ENCODE measurements at places on chromosomes 2 and 18.

DNA sequence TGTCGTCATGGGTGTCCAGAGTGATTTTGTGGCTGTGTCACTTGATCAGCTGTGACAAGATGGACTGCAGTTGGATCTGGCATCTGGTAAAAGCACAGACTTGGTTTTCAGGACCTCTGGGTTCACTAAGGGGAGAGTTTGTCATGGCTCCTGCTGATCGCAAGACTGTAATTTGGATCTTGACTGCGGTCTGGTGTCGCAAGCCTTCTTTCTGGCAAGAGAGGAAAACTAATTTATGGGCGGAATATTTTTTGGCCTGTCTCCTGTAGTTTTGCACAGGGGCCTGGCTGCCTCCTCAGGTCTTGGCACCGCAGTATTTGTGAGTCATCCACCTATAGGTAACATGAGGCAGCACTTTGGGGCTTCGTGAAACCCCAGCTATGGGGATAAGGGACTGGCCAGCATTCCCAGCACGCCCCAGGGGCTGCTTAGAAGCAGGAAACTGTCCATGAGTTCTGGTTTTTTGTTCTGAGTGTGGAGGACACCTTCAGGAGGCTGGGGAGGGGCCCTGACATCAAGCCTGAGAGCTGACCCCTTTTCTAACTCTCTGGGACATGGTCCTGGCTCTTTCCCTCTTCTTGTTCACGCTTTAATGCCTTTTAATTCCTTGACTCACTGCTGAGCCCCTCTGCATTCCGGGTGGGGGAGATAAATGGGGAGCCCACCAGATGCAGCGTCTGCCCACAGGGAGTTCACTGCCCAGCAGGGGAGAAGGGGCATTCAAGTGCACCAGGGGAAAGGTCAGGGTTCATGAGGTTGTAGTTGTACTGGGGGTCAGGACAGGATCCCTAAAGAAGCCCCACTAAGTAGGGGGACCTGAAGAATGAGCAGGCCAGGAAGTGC is 12.2 kb downstream of the SH3BP4 start:
- no peak for DNase-seq

- DNase-seq = no peak
Observed at GRCh38 chr2:215218587-215219577, 80.5 kb upstream of the ABCA12 start.

DNA sequence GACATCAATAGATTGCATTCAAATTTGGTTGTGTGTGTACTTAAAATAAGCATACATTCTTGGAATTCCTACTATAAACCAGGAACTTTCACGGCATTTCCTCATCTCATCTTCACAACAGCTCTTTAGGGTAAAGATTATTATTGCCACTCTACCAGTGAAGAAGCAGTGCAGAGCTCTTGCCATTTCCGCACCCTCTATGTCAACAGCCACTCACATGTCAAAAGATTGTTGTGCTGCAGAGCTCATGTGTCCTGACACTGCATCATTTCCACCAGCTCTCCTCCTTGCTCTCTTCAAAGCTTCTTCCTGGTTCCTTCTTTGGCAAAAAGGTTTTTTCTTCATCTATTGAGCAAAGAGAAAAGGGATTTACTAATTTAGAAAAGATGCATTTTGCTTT is 26.5 kb upstream of the L3MBTL4 start:
- no peak for DNase-seq

- no peak for DNase-seq
Observed at GRCh38 chr18:47334966-47335365, 83.5 kb upstream of the SKOR2 start.

- no peak for DNase-seq
Observed at GRCh38 chr2:183060571-183061231, 17.8 kb upstream of the DUSP19 start.

- DNase-seq = peak; percentile 79
Observed at GRCh38 chr2:70553584-70554337, at the start of gene TGFA. TGFA (minus strand) TSS chr2:70553826; CDS start chr2:70553767, 59 bp downstream.

- DNase-seq = no peak
Observed at GRCh38 chr18:40930211-40930882, 1024.7 kb upstream of the PIK3C3 start.

- DNase-seq = no peak
Observed at GRCh38 chr2:74835831-74836674, 2.1 kb downstream of the HK2 start.

DNA sequence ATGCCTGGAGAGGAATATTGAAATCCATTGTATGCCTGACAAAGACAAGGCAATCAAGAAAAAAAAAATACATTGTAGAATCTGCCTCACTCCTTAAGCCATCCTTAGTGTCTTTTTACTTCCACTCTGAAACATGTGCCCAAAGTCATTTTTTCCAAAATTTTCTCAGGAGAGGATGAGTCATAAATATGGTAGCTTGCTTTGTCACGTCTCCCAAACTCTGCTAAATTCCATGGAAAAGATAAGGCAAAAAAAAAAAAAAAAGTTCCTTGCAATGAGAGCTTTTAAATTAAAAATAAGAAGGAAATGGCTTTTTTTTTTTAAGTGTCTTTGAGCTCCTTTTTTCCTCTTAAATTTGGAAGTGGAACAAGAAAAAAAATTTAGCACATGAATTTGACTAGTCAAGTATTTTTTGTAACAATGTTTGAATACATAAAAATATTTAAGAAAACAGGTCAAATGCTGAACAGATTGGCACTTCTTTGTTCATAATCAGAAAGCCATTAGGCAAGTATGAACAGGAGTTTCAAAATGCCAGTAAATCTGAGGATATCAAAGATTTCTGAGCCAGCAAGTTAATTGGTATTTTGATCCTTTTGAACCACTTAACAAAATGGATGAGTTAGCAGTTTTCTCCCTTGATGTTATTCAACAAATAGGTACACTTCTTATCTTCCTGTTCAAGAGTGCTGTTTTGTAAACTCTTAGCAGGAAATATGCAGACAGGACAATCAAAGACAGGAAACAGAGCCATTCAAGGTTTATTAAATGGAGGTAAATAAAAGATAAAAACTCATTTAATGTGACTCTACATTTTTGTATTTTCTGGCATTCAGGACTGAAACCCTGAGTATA is 247.3 kb upstream of the SP5 start:
- no peak for DNase-seq

DNA sequence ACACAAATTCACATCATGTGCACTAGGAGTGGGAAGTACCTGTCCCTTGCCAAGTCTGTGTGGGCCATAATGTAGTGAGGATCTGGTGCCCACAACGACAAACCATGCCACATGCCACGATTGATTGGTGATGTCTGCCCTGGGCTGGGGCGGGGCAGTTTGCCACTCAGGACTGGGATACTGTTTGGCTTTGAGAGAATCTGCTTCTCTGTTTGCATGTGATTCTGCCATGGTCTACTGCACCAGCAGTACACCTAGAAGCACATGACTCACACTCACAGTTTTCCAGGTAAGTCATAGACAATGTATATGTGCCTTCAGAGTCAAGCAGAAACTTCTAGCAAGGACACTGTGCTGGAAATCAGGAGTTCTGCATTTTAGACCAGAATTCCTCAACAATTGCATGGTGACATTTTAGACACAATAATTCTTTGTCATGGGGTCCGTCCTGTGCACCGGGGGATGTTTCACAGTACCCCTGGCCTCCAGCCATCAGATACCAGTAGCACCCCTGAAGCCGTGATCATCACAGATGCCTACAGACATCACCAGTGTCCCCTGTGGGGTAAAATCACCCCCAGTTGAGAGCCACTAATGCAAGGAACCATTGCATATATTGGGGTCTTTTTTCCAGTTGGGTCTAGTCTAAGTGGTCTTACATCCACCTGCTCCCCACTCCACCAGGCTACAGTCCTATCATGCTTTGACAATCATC is 278.3 kb downstream of the EIPR1 start:
- DNase-seq = no peak

- no peak for DNase-seq
Observed at GRCh38 chr2:208253600-208254117, 1.2 kb downstream of the IDH1 start.

DNA sequence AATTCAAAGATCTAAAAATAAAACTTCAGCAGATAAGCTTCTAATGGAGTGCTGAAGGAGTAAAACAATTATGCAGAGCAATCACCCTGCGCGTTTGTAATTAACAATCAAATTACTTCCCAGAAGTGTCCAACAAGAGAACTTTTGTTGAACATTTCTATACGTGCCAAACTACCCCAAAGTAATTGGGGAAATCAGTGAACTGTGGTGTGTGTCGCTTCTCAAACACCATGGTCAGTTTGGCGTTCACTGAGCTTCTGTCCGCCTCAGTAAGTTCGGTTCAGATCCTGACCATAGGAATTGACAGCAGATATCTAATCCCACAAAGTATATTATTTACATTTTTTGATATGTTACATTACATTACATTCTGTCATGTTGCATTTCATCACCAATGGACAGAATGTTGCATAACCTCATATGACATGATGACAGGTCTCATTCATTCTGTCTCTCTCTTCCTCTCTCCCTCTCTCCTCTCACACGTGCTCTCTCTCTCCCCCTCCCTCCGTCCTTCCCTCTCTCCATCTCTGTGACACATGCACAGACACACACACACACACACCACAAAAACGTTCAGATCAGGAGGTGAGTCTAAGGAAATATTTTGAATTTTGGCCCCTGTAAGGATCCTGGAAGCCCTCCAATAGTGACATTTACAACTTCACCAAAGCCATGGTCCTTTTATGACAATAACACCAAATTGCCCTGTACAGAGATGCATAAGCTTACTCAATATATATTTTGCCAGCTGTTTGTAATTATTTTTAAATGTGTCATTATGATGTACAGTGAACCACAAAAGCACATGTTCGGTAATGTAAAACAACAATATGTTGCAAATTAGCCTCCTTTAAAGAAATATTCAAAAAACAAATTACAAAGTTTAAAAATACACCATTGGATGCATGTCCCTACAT is 269.2 kb downstream of the FIGN start:
- DNase-seq = no peak

- no peak for DNase-seq
Observed at GRCh38 chr2:157257312-157258252, at the start of gene GALNT5. GALNT5 (plus strand) TSS chr2:157257705; CDS start chr2:157258083, 378 bp downstream.

- no peak for DNase-seq
Observed at GRCh38 chr2:54588244-54588899, 132.2 kb downstream of the SPTBN1 start.

- no peak for DNase-seq
Observed at GRCh38 chr2:159944874-159945273, 117.5 kb downstream of the PLA2R1 start.

DNA sequence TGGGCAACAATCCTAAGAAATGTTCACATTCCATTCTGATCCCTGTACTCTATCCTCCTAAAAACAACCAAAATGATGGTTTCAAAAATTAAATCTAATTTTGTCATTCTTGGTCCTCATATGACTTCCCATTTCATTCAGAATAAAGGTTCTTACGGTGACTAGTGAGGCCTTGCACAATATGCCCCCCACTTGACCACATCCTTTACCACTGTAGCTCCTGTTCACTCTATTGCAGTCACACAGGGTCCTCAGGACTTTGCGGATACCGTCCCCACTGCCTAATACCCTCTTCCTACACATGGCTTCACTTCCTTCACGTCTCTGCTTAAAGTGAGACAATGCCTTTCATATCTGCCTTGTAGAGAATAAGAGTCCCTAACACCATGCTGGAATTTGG is 1058.7 kb upstream of the KLHL29 start:
- DNase-seq = no peak

- DNase-seq = no peak
Observed at GRCh38 chr2:25608718-25609117, 64.7 kb downstream of the DTNB start.

DNA sequence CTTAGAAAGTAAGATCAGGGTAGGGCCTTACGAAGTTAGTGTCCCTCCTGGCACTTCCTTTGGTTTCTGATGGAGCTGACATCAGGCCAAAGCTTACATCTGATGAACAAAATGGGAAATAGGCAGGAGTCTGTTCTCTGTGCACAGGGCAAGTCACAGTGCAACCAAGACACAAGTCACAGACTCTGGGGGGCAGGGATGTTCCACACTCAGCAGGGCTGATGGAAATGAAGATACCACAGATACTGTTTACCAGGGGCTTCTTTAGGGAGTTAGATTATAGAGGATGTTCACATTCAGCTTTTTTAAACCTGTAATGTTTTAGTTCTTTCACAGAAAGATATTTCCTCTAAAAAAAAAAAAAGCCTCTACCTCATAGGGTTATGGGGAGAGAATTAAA is 106.2 kb upstream of the EPC2 start:
- DNase-seq = no peak

DNA sequence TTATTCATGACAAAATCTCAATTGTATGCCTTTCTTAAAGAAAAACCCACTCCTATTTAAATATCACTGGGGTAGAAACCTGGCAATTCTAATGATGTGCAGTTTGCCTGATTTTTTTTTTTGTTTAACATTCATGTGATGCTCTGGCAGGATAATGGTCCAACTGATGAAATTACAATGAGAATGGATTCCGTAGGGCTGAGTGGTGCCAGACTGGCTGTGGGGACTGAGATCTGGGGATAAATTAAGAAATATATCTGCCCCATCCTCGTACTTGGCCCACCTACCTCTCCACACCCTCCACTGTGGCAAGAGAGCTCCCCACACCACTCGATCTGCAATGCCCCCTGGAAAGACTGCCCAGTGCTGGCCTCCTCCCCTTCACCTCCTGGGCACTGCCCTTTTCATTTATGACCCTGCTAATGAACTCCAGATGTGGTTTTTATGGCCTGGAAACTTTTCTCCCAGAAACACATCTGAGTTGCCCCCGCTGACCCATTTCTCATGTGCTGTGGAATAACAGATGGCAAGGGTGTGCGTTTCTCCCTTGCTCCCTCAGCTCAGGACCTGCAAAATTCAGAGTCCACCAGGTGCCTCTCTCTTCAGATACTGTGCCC is 33.0 kb upstream of the RPL37A start:
- no peak for DNase-seq

DNA sequence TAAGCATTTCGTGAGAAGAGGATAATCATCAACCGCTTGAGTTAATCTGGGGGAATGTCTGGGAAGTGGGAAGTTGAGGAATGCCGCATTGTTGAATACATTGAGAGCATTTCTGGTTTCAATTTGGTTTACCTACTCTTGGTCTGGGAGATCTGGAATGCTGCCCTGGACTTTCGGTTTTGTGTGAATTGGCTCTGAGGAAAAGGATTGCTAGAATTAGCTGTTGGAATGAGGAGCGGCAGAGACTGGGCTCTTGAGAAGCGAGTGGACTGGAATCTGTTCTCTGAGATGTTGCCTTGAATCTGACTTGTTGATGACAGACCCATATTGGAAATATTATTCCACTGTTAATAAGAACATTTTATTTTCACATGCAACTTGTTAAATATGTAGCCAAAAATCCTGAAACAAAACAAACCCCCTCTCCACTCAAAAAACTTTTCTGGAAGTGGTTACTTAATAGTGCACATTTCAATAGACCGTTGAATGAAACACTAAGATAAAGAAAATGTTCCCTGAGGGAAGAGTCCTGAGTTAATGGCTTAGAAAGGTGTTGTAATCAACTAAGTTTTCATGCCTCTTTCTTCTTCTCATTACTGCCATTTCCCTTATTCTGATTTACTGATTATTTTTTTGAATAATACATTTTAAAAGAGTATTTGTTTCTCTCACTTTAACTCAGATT is 50.8 kb downstream of the PTPRM start:
- DNase-seq = no peak

DNA sequence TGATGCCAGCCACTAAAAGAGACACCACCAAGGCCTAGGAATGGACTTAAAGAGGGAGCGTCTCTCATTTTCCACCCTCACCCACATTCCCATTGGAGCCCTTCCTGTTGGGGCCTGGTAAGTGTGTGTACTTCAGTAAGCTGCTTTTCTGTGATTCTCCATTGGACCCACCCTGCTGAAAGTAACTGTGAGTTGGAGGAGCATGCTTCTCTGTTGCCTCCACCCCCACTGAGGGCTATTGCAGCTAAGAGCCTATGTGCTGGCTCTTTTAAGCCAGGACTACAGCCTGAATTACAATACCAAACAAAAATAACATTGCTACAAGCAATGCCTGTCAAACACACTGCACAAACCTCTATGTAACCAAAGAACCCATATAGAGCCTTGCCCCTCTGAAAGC is 81.1 kb downstream of the TRABD2A start:
- no peak for DNase-seq

All from CD4-positive, alpha-beta T cell treated with Interleukin-17A for 4 hours (primary cell).